Left ventricle myocardium superior (tissue), 1 donor: ENCODE measurements at places on chromosomes 12 and 14. TPM values are rescaled to one million over a fixed set of nuclear protein-coding genes. Genes with fewer than 3 reads are reported as not detected.

DNA sequence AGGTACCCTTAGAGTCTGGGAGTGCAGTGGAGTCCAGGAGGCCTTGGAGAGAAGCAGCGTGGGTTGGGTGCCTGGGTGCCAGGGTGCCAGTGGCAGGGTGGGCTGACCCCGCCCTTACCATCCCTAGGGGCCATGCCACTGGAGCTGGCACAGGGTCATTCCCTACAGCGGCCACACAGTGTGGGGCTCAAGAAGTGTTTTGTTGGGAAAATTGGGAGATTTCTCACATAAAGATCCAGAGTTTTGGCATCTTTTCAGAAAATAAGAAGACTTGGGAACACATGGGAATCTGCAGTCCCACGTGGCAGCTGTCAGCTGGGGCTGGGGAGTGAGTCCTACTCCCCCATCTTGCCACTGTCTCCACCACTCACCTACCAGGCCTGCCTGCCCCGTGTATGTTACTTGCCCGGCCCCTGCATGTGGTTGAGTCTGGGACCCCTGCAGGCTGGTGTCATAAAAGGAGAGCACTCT lies 4.2 kb downstream of the VASH1 start:
- no peak for DNase-seq

DNA sequence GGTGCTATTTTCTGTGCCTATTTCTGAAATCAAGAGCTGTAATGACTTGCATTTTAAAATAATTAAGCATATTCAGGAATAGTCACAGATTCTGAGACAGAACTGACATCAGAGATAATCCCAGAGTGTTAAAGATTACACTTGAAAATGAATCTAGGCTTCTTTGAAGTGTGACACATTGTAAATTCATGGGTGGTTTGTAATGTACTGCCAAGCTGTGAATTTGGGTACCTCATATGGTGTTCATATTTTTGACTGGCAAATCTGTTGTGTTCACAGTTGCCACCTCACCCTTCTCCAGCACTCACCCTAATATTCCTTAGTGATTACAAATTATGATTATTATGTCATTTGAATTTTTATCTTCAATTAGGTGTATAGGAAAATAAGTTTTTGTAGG lies 78.5 kb upstream of the CSRP2 start:
- no peak for DNase-seq

DNA sequence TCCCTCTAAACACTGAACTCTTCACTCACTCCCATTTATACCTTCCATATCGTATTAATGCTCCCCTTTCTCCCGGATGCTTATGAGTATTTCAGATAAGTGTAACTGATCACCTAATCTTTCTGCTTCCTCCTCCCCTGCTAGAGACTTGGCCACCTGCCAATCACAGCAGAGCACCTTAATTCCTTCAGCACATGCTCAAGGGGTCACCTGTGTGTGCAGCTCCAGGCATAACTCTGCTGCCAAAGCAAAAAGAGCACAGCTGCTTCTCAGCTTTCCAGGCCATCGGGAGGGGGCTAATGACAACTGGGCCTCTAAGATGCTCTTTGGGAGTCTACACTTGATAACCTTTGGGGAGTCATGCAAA lies 106.9 kb upstream of the DYRK2 start:
- no peak for DNase-seq

DNA sequence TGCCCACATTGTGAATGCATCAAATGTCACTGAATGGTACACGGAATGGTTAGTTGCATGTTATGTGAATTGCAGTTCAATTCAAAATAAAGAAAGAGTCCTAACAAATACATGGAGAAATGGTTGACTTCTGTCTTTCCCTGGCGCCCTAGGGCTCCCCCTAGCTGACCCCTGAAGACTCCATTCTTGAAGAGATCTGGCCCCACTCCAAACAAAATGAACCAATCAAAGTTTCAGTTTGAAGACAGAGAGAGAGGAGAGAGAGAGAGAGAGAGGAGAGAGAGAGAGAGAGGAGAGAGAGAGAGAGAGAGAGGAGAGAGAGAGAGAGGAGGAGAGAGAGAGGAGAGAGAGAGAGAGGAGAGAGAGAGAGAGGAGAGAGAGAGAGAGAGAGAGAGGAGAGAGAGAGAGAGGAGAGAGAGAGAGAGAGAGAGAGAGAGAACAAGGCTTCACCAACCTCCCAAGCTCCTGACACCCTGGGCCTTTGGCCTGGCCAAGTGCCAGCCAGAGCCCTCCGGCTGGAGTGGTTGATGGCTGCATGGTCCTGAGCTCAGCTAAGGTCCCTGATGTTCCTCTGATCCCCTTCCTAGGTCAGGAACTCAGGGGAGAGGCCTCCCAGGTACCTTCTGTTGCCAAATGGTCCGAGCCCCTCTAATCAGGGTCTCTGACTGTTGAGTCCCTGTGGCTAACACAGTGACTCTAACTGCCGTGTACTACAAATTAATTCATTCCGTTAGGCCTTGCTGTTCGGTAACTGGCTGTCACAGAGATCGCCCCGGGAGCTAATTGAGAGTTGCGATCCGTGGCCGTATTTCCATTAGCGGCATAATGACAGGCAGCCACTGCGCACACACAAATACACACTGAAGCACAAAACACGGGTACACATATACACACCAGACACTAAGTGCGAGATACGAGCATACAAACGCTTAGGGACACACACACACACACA lies 188.8 kb downstream of the ESRRB start:
- DNase-seq = no peak

DNA sequence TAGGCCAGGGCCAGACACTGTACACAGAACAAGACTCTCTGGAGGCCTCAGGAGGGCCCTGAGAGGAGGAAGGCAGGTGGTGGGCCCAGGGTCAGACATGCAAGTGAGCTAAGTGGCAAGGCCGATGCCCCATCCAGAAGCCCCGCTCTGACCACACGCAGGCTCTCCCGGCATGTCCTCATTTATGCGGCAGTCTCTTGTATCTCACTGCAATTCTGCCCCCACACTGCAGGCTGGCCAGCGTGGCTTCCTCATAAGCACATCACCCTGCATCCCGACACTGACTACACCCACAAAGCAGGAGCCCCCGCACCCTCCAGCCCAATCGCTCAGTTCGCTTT lies 17.5 kb downstream of the SSH1 start:
- DNase-seq = peak; percentile 39

- no peak for DNase-seq
Measured at GRCh38 chr14:31190219-31190603, 17.4 kb downstream of the HECTD1 start.

CLEC2D gene
- total RNA-seq = 4.2 TPM

CD163 gene
- 64.5 TPM for total RNA-seq

TPPP2 gene
- total RNA-seq = 1.2 TPM

RPL10L gene
- total RNA-seq = not detected

CLEC14A gene
- 33.1 TPM for total RNA-seq

B3GNT4 gene
- total RNA-seq = not detected

RNASE1 gene
- 283 TPM for total RNA-seq
